Kidney (tissue), 22 donors: ENCODE measurements at places on chromosomes 4 and X. TPM values are rescaled to one million over a fixed set of nuclear protein-coding genes. Genes with fewer than 3 reads are reported as not detected.

The KLB gene
- total RNA-seq = not detected

The PAGE2 gene
- not detected for total RNA-seq

- no peak for DNase-seq
Measured at GRCh38 chr4:5973033-5973432, 45.2 kb downstream of the C4orf50 start.

GRCh38 chr4:144189121-144189520, 48.6 kb upstream of the GYPA start:
- DNase-seq = no peak

DNA sequence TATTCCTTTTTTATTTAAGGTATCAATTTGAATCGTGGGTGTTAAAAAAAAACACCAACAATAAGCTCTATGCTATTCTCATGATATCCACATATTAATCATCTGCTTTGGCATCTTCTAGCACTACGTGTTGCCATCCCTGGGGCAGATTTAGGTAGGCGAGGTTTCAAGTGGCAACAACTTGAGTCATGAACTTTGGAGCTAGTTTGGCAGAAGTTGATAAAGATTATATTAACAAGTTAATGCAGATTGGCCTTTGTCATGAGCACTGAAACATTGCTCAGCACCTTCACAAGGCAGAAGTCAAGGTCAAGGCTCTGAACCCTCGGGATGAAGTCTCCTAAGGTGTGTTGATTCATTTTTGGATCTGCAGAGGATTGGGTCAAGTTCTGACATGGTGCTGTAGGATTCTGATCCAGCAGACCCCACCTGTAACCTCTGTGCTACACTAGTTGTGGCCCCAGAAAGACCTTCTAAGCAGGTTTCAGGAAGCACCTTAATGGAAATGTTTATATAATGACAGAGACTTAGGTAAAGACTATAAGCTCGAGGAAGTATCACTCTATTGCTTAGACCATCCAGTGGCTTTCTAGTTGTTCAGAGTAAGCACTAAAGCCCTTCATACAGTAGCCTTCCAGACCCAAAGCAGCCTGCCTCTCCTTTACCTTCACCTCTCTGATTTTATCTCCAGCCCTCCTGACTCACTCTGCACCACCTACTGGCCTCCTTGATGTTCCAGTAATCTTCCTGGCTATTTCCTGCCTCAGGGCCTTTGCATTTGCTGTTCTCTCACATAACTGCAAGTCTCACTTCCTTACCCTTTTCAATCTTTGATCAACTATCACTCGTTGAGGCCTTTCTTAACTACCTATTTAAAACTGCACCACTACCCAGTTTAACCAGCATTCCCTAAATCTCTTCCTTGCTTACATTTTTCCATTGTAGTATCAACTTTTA, 117.0 kb upstream of the SLC4A4 start:
- DNase-seq = no peak
